ENCODE measurements at places on chromosomes 4 and X.
A peak's percentile ranks its signal among the peaks of the same experiment; 100 is the strongest.

- no peaks in the 10 kb centered on the region for H3K27me3 ChIP-seq
- no peaks in the 10 kb centered on the region for H3K36me3 ChIP-seq
- no peak overlapping the region for H3K27ac ChIP-seq
- no peak overlapping the region for H3K4me3 ChIP-seq
- no peaks in the 10 kb centered on the region for H3K4me1 ChIP-seq
Observed at GRCh38 chr4:75243570-75243969, 270.6 kb downstream of the RCHY1 start.

- H3K36me3 ChIP-seq: no peaks in the 10 kb centered on the region
- no peak for DNase-seq
- no peaks in the 10 kb centered on the region for H3K27me3 ChIP-seq
Observed at GRCh38 chrX:38192007-38192810, 28.5 kb downstream of the SRPX start.

GRCh38 chrX:38970845-38971244 lies 169.6 kb downstream of the MID1IP1 start:
- no peaks in the 10 kb centered on the region for H3K36me3 ChIP-seq
- no peak overlapping the region for H3K27ac ChIP-seq
- no peak for DNase-seq
- H3K4me3 ChIP-seq: no peak overlapping the region
- H3K27me3 ChIP-seq: no peaks in the 10 kb centered on the region

- H3K4me1 ChIP-seq: no peaks in the 10 kb centered on the region
- no peak within 1 kb of the TSS for H3K27ac ChIP-seq
- no peak for DNase-seq
Observed at GRCh38 chr4:55819634-55820033, at the start of gene EXOC1L. Gene EXOC1L, plus strand, starts transcription at chr4:55819790. Its CDS starts 237 bp downstream, at chr4:55820027.

- no peak overlapping the region for H3K27ac ChIP-seq
- no peaks in the 10 kb centered on the region for H3K27me3 ChIP-seq
- H3K4me3 ChIP-seq: no peak overlapping the region
- H3K36me3 ChIP-seq: no peaks in the 10 kb centered on the region
Observed at GRCh38 chr4:37924946-37925345, 34.1 kb downstream of the TBC1D1 start.

DNA sequence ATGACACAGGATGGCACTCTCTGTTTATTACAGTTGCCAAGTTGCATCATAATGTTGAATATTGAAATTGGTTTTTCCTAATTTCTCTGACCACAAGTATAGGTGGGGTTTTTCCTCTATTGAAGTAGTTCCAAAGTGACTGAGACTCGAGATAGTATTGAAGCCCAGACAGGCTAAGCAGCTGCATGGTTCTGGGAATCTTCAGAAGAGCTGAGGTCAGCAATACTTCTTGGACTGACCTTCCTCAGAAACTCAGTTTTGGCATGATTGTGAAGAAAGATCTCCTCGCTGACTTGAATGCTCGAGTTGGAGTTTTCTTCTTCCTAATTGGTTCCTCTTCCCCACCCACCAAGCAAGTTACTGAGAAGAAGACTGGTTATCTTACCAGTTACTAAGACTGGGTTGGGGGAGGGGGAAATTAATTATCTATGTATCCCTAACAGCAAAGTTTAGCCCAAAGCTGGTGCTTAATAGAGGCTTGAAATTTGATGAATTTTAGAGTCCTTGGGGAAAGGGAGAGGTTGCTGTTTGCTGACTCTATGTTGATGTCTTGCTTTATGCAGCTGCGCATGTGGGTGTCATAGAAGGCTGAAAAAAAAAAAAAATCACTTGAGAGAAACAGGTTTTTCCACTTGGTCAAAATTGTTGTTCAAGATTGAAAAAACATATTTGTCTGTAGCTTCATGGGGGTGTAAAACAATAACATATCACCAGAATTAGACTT lies 91.1 kb downstream of the P2RY10 start:
- H3K4me3 ChIP-seq: no peak overlapping the region
- no peaks in the 10 kb centered on the region for H3K4me1 ChIP-seq
- no peaks in the 10 kb centered on the region for H3K36me3 ChIP-seq
- no peak overlapping the region for H3K27ac ChIP-seq

DNA sequence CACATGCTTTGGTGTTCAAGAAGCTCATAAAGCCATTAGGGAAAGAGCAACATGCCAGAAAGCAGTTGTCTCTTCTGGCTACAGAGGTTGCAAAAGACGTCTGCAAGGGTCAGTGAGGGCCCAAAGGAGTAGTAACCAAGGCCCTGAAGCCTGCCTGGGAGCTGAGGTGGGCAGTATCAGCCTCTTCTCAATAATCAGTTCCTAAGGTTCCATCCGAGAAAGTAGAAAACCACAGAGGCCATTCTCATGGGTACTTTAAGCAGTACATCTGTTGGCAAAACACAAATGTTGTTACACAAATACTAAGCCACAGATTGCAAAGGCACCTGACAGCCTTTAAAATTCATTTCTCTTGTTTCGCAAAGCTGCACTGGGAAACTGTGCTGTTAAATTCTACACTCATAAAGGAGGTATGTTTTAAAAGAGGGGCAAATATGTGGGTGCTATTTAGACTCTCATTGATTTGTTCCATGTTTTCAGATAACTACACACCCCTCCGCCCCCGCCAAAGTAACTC lies 37.7 kb downstream of the MECP2 start:
- peaks cover 41% of the 10 kb centered on the region for H3K4me1 ChIP-seq
- peaks cover 6% of the 10 kb centered on the region for H3K36me3 ChIP-seq
- no peak overlapping the region for H3K4me3 ChIP-seq
- no peaks in the 10 kb centered on the region for H3K27me3 ChIP-seq

DNA sequence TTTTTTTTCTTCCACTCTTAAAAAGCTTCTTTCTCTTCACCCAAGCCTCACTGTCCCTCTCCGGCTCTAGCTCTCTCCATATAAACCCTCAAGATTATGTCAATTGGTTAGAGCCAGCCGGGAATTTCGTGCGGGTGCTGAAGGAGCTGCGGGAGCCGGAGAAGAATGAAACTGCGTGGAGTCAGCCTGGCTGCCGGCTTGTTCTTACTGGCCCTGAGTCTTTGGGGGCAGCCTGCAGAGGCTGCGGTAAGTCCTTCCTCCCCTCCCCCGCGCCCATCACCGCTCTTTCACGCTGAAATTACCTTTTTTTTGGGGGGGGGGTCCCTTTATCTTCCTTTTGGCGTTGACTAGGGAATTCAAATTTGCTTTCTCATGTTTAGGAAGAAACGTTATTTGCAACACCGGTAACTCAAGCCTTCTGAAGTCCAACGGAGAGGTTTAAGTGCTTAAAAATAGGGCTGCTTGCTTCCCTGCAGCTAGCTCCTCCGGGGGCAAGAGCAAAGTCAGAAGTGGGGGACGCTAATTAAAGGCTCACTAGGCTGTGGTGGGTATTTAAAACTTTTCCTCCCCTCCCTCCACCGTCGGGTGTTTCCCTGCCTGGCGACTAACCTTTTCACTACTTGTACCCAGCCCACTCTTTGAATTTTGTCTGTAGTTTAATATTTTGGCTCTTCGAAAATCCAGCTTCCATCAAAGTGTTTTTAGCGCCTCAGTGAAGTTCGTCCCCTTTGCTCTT lies 491 bp downstream of the COL4A5 start:
- peak overlapping the region; percentile 51 for H3K4me3 ChIP-seq
- no peaks in the 10 kb centered on the region for H3K36me3 ChIP-seq
- peak overlapping the region; percentile 39 for H3K27ac ChIP-seq

DNA sequence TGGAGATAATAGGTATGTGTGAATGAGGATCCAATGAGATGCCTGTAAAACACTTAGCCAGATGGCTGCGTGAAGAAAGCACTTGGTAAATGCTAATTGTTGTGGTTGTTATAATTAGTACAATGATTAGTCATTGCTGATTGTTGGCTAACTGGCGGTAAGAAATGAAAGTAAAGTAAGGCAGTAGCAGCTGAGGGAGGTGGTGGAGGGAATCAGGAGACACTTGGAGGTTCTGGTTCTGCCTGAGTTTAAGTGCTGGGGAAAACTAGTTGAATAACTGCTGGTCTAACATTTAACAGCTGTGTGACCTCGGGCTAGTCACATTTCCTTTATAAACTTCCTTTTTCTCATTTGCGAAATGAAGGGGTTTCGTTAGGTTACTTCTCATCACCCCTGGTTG lies 30.9 kb downstream of the CD38 start:
- no peak for DNase-seq
- H3K27me3 ChIP-seq: no peaks in the 10 kb centered on the region
- peaks cover 8% of the 10 kb centered on the region for H3K4me1 ChIP-seq
- H3K4me3 ChIP-seq: no peak overlapping the region
- H3K36me3 ChIP-seq: no peaks in the 10 kb centered on the region
- no peak overlapping the region for H3K27ac ChIP-seq

- no peaks in the 10 kb centered on the region for H3K36me3 ChIP-seq
- no peaks in the 10 kb centered on the region for H3K4me1 ChIP-seq
- DNase-seq: no peak
- H3K27me3 ChIP-seq: no peaks in the 10 kb centered on the region
- H3K4me3 ChIP-seq: no peak overlapping the region
Observed at GRCh38 chrX:108347800-108348199, 90.4 kb downstream of the COL4A6 start.

DNA sequence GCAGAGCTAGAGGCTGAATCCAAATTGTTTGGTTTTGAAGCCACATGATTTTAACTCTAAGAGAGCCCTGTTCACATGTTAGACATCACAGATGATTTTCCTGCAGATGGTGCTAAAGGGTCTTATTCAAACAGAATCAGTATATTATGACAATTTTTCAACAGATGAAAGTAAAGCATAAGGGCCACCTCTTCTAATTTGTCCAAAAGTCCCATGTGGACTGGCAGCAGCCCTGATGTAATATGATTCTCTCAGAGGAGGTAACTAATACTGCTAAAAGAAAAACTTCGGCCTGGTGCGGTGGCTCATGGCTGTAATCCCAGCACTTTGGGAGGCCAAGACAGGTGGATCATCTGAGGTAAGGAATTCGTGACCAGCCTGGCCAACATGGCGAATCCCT lies 26.0 kb upstream of the SETD7 start:
- no peaks in the 10 kb centered on the region for H3K27me3 ChIP-seq
- no peak overlapping the region for H3K4me3 ChIP-seq
- H3K36me3 ChIP-seq: no peaks in the 10 kb centered on the region
- no peak for DNase-seq
- H3K4me1 ChIP-seq: no peaks in the 10 kb centered on the region

- no peaks in the 10 kb centered on the region for H3K27me3 ChIP-seq
- no peak overlapping the region for H3K27ac ChIP-seq
- no peak overlapping the region for H3K4me3 ChIP-seq
- no peaks in the 10 kb centered on the region for H3K4me1 ChIP-seq
Observed at GRCh38 chr4:145843148-145843547, 95.5 kb downstream of the ZNF827 start.

GRCh38 chr4:25513814-25514213 lies 136.8 kb downstream of the ANAPC4 start:
- DNase-seq: peak; percentile 72
- H3K27ac ChIP-seq: peak overlapping the region; percentile 16
- no peaks in the 10 kb centered on the region for H3K36me3 ChIP-seq
- H3K4me3 ChIP-seq: no peak overlapping the region
- H3K27me3 ChIP-seq: no peaks in the 10 kb centered on the region
- peaks cover 4% of the 10 kb centered on the region for H3K4me1 ChIP-seq

GRCh38 chr4:32207456-32207855 lies 1487.3 kb downstream of the PCDH7 start:
- H3K27ac ChIP-seq: no peak overlapping the region
- H3K27me3 ChIP-seq: no peaks in the 10 kb centered on the region
- H3K4me3 ChIP-seq: no peak overlapping the region
- no peak for DNase-seq
- H3K4me1 ChIP-seq: no peaks in the 10 kb centered on the region

GRCh38 chr4:65566473-65566872 lies 103.8 kb downstream of the EPHA5 start:
- H3K4me3 ChIP-seq: no peak overlapping the region
- H3K4me1 ChIP-seq: no peaks in the 10 kb centered on the region
- H3K27me3 ChIP-seq: no peaks in the 10 kb centered on the region
- H3K27ac ChIP-seq: no peak overlapping the region
- no peaks in the 10 kb centered on the region for H3K36me3 ChIP-seq

DNA sequence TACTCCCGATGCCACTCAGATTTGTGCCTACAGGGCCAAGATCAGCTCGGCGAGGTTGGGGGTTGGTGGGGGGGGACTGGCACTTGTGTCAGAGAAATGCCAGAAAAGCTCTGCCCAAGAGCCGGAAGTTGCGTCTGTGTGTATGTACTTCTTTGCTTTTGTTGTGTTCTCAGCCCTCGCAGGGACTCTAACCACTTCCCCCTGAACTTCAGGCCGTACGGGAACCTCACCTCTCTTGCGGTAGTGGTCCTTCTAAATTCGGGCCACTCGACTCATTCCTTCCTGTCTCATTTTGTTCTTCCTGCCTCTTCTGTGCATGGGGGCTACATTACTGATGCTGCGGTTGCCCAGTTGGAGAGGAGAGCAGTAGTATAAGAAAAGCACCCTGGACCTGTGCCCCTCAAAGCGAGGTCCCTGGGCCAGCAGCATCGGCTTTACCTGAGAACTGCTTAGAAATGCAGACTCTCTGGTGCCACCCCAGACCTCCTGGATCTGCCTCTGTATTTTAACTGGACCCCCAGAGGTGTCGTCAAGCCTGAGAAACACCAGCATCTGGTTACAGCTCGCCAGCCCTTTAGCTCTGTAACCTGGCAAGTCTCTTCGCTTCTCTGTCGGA lies 146.3 kb upstream of the RPS6KA3 start:
- H3K27ac ChIP-seq: peak overlapping the region; percentile 58
- no peaks in the 10 kb centered on the region for H3K36me3 ChIP-seq
- no peak for DNase-seq
- H3K4me1 ChIP-seq: no peaks in the 10 kb centered on the region

DNA sequence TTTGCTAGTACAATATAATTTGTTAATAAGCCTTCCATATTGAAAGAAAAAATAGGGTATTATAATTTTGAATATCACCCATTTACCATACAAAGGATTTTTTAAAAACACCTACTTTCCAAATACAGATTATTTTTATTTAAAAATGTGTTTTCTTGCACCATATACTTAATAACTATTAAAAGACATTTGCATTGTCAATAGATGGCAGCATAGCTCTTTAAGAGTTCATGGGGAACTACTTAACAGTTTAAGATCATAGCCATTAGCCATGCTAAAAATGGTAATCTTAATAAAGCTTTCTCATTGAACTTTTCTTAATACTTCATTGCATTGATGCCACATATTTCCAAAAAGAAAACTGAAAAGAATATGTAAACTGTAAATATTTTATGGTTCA lies 1995.9 kb downstream of the C4orf33 start:
- H3K27ac ChIP-seq: no peak overlapping the region
- no peak overlapping the region for H3K4me3 ChIP-seq
- no peaks in the 10 kb centered on the region for H3K36me3 ChIP-seq
- H3K4me1 ChIP-seq: no peaks in the 10 kb centered on the region
- DNase-seq: no peak

DNA sequence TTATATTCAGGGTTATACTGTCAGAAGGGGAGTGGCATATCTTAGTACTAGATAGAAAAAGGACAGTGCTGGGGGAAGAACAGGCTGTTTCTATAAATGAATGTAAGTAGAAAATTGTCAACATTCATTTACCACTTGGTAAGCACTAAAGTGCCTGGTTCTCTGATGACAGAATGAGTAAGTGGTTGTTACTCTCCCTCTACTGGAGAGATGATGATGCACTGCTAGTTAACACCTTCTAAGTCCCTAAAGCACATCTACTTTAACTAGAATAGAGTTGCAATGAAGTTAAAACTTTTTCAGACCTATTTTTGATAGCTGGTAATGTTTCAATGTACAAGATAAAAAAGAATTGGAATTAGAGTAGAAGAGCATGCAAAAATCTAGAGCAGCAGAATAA lies 214.5 kb downstream of the KLHL4 start:
- no peaks in the 10 kb centered on the region for H3K4me1 ChIP-seq
- H3K27me3 ChIP-seq: no peaks in the 10 kb centered on the region
- no peak for DNase-seq
- H3K27ac ChIP-seq: no peak overlapping the region
- H3K36me3 ChIP-seq: no peaks in the 10 kb centered on the region

Data from upper lobe of left lung (tissue), 6 donors.